HepG2 (cell line): ENCODE measurements at places on chromosomes 16 and 17. TPM values are rescaled to one million over a fixed set of nuclear protein-coding genes. Genes with fewer than 3 reads are reported as not detected.

Gene PPP1R1B
- polyA plus RNA-seq, result 0.08 and 0.18 TPM in 2 replicates

- no peak overlapping the region for H3K27ac ChIP-seq
- H3K27me3 ChIP-seq, result no peaks in the 10 kb centered on the region
- no peaks in the 10 kb centered on the region; the same call in 1 of the 3 replicates for H3K36me3 ChIP-seq
- no peak overlapping the region for H3K4me3 ChIP-seq
- DNase-seq, result no peak
- H3K4me1 ChIP-seq, result peaks cover 13% of the 10 kb centered on the region
Observed at GRCh38 chr17:66518108-66518507, 215.7 kb downstream of the PRKCA start.

GRCh38 chr17:19975601-19976000 lies 2.0 kb downstream of the AKAP10 start:
- no peaks in the 10 kb centered on the region; the same call in none of the 3 replicates for H3K36me3 ChIP-seq
- peaks cover 28% of the 10 kb centered on the region for H3K4me1 ChIP-seq

DNA sequence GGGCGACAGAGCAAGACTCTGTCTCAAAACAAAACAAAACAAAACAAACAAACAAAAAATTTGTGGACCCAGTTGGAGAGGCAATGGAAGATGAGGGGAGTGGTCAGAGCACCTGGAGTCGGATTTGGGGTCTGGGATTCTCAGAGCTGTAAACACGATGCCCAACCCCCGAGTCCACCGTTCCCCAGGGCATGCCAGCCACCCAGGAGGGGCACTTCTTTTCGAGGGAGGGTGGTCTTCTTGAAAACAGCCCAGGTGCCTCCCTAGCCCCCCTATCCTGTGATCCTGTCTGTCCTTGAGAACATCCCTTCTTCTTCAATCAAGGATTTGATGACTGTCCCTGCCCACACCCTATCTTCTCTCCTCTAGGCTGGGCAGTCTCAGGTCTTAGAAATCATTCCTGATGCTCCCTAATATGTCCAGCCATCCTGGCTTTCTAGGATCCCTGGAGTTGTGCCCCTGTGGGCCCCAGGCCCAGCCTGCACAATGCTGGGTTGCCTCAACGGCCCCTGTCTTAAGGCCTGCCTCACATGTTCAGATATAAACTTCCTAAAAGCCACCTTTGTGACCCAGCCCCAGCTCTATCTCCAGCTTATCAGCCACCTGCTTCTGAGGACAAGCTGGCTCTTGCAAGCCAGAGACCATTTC lies 3.1 kb upstream of the SLC13A2 start:
- no peak overlapping the region for H3K27ac ChIP-seq
- no peaks in the 10 kb centered on the region for H3K36me3 ChIP-seq
- no peak for DNase-seq

Gene MGAT5B
- polyA plus RNA-seq, result 0.07 and 0.09 TPM in 2 replicates

Gene NRN1L
- polyA plus RNA-seq, result 1.2 and 1.3 TPM in 2 replicates

DNA sequence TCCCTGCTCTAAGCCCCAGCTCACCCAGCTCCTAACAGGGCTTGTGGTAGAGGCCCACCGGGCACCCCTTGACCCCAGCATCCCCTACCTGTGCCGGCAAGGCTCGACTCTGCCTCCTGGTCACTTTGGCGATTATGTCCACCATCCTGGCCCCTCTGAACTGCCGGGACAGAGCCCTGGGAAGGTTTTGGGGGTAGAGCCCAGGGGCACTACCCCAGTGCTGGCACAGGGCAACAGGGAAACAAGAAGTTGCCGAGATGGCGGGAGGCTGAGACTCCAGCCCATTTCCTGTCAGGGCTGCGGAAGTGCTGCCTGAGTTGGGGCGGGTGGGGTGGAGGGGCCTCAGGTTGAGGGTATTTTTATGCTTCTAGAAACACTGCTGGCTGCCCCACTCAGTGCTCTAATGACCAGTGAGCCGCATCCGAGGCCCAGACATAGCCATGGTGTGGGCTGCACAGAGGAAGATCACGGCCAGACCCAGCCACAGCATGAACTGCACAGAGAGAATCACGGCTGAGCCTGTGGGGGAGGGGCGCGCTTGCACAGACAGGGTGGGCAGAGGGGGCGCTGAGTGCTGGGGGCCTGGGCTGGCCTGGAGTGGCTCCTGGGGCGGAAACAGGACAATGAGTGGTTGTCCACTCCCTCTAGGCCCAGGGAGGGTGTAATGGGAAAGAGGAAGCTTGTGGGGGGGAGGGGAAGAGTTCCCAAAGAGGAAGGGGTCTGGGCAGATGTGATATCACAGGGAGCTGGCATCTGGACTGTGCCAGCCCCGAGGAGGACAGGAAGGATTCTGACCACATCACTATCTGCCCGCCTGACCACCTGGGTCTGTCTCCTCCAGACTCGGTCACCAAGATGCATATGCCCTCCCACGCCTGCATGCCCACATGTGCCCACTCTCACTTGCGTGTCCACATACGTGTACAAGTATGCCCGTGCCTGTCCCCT lies 22.3 kb downstream of the ARHGAP27 start:
- H3K27me3 ChIP-seq, result no peaks in the 10 kb centered on the region
- no peak overlapping the region for H3K27ac ChIP-seq
- DNase-seq, result no peak
- no peak overlapping the region for H3K4me3 ChIP-seq
- peaks cover 73% of the 10 kb centered on the region for H3K4me1 ChIP-seq

DNA sequence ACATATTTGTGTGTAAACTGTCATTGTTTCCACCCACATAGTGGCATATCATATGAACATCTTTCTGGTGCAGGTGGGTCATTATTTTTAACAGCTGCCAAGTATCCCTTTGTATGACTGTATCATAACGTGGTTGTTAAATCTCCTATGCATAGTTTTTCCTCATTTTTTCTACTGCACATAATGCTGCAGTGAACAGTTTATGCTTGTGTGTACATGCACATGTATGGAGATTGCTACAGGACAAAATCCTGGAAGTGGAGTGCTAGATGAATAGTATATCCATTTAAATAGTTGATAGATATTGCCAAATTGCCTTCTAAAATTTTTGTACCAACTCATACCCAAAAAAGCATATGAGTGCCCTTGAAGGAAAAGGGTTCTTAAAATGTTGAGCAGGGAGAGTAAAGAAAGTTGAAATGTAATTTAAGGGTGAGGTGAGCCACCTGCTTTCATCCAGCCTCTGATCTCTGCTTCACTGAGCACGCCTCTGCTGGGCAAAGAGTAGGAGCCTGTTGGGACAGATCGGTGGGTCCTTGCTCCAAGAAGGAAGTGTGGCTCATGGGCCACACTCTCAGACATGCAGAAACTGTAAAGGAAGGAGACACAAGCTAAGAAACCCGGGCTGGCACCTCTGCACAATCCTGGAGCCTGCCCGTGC lies 55.3 kb downstream of the HLF start:
- no peaks in the 10 kb centered on the region for H3K27me3 ChIP-seq
- H3K27ac ChIP-seq, result no peak overlapping the region
- no peak overlapping the region for H3K4me3 ChIP-seq
- H3K36me3 ChIP-seq, result peaks cover 51% of the 10 kb centered on the region
- no peaks in the 10 kb centered on the region for H3K4me1 ChIP-seq
- no peak for DNase-seq

Gene ABCC6
- 82.4 and 93.6 TPM in 2 replicates for polyA plus RNA-seq
